ENCODE measurements at places on chromosomes 12 and 14.

GRCh38 chr12:52195065-52195730 is 3.4 kb upstream of the KRT80 start:
- DNase-seq: no peak

GRCh38 chr14:29078810-29079522 is 312.4 kb downstream of the FOXG1 start:
- no peak for DNase-seq

DNA sequence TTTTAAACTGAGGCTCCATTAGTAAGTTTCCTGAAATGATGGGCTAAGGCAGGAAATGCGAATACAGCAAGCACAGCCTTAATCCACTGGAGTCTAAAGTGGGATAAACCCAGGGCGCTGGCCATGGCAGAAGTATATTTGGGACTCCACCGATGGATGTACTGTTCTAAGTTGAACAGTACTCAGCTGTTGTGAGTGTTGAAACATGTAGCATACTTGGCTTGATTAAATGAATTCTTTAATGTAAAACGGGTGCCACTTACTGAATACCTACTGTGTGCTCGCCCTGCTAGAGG is 996 bp downstream of the SSPN start:
- DNase-seq: no peak

DNA sequence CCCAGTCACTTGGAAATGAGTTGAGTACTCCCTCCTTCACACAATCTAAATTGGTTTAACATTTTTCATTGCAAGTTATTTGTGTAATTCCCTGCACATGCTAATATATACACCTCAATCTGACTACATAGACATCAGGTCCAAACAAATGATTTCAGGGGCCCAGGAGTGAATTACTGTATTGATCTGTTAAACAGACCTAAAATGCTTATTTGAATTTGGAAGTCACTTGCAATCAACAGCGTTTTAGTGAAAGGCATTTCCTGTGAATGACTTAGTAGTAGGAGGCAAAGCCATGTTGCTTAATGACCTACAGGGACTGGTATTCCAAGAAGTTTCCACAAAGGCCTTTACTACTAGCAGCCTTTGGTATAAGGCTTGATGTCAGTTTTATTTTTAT is 22.6 kb upstream of the SLC15A5 start:
- no peak for DNase-seq

DNA sequence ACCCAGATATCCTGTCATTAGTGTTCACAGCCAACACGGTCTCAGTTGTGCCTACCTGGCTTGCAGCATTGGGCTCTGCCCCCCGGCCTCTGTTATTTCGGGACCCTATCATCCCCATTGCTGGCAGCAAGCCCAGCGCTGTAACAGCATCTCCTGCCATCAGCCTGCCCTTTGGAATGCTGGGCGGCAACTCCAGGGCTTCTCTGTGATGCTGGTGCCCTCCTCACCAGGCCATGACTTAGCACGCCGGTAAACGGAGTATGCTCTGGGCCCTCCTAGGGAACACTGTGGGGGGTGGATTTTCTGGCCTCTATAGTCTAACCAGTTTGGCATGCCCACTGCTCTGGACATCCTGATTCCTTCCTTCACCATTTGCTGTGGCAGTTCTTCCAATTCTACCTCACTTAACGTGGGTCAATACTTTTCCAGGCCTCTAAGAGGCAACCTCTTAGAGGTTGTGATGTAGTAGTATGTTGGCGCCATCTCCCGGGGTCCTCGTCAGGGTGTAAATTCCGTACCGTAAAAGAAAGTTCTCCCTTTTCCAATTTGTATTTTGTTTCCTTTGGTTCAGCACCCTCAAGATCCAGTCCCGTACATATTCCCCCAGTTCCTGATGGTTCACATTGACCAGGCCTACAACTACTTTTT is 80.0 kb downstream of the SINHCAF start:
- no peak for DNase-seq

- DNase-seq: no peak
Measured at GRCh38 chr12:96014943-96015599, 18.9 kb upstream of the HAL start.

GRCh38 chr12:56676851-56677580 is 11.1 kb downstream of the PTGES3 start:
- no peak for DNase-seq

DNA sequence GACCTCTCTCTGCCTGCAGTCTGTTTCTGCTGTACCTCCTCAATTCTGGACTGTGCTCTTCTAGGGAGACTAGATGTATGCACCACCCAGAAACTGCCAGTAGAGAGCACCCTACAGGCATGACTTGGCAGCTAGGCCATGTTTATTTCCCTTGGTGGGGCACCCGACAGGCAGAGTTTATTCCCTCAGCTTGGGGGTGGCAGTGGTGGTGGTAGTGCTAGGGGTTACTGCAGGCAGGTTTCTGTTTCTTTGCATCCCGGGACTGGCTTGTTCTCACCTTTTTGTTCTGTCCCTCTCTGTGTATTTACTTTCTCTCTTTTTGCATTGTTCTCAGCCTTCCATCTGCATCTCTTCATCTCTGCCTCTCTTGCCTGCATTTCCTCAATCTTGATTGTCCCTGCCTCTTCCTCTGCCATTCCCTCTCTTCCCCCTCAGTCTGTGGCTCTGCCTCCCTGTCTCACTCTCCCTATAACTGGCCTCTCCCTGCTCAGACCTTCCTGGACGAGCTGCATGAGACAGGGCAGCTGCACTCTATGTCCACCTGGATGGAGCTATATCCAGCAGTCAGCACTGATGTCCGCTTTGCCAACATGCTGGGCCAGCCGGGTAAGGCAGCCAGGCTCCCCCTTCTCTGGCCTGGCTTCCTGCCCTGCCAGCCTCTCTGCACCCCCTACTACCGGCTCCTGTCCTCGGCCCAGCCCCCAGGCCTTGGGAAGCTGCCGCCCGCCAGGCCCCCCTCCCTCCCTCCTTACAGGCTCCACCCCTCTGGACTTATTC is 13.8 kb downstream of the PRPF40B start:
- DNase-seq: peak; percentile 57

- no peak for DNase-seq
Measured at GRCh38 chr14:23067847-23068788, 10.8 kb upstream of the CDH24 start.

DNA sequence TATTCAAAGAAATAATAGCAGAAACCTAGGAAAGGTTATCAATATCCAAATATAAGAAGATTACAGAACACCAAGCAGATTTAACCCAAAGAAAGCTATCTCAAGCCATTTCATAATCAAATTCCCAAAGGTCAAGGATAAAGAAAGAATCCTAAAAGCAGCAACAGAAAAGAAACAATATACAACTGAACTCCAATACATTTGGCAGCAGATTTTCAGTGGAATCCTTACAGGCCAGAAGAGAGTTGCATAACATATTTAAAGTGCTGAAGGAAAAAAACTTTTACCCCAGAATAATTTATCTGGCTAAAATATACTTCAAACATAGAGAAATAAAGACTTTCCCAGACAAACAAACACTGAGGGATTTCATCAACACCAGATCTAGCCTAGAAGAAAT is 54.3 kb downstream of the DENND5B start:
- DNase-seq: no peak

DNA sequence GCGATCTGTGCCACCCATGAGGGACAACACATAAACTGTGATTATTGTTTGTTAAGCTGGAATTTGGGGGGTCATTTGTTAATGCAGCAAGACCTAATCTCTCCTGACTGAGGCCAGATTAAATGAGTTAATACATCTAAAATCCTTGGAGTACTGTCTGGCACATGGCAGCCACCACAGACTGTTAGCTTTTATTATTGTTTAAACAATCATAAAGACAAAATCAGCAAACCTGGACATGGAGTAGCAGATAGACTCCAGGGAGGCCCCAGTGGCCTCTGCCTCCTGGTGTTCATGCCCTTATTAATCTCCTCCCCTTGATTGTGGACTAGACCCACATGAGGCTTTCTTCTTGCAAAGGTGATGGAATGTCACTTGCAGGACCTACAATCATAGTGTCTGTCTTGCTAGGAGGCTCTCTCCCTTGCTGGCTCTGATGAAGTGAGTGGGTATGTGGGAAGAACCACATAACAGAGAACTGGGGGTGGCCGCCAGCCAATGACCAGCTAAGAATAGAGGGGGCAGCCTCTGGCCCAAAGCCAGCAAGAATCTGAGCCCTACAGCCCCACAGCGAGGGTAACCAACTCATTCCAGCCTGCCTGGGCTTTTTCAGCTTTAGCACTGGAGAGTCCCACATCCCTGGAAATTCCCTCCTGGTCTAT is 142.0 kb downstream of the SCARB1 start:
- DNase-seq: no peak

GRCh38 chr12:47962198-47962597 is 1.2 kb upstream of the TMEM106C start:
- no peak for DNase-seq

- DNase-seq: no peak
Measured at GRCh38 chr14:58200846-58201245, 897 bp downstream of the ACTR10 start.

GRCh38 chr12:62640910-62641448 is 174.4 kb downstream of the MON2 start:
- no peak for DNase-seq

DNA sequence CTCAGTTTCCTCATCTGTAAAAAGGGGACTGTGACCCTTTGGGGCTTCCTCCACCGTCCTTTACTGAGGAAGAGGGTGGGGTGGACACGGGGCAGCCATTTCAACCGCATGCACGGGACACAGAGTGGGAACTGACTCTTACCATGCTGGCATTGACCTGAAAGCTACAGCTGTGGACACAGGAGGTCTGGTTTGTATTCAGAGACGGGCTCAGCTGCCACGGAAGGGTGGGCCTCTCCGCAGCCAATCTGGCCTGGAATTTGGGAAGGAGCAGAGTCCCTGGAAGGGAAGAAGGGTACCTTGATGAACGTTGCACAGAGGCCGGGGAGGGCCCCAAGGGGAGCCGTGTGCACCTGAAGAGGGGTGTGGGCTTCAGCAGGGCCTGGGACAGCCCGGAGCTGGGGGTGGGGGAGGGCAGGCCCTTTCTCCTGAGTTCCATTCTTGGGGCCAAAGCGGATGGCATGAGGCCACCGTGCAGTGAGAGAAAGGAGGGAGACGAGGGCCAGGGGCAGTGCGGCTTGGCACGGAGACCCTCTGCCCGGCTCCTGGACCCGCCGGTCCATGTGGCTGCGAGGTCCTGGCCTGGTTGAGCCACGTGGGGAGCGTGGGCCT is 14.5 kb downstream of the TNFAIP2 start:
- no peak for DNase-seq

DNA sequence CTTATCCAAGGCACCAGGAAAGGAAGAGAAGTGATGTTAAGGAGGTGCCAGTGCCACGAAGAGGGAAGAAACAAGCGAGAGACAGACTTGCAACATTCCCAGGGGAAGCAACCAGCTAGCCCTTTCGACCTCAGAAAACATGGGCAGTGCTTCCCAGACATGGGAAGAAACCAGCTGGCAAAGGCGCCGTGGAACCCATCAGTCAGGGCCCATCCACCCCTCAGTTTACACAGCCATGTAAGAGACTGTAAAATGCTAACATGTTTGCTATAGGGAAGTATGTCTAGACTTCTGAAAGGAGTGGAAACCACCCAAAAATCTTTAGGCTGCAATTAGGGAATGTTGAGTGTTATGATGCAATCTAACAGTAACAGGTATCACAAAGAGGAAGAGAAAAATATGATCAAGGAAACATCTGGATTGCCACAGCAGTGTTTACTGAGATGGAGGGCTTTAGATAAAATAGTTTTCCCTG is 26.3 kb downstream of the ANAPC5 start:
- DNase-seq: no peak

DNA sequence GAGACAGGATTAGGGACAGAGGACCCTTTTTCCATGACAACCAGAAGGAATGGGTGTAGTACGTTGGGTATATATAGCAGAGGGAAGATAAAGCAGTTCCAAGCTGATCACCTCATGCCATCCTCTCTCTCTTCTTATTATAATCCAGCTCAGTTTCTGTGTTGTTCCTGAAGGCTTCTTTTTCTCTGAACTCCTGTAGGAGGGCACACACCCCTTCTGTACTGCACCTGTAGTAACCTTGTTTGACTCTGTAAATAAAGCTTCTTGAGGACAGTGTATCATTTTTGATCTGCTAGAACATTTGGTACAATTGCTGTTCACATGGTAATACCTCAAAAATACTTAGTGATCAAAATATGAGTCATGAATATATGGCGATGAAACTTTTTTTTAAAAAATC is 33.5 kb downstream of the HELB start:
- no peak for DNase-seq

DNA sequence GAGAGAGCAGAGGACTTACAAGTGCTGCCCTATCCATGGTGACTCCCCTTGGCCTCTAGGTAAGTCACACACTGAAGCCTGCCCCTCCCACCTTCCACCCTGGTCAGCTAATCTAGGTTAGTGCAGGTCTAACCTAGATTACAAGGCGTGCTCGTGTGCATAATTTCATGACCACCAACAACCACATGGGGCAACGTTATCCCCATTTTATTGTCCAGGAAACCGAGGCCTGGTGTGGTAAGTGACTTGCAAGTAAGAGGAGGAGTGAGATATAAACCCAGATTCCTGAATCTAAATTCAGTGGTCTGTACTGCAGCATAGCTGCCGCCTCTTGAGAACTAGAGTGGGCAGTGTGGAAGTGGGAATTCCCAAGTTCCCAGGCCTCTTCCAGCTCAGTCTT is 171.1 kb downstream of the DAD1 start:
- DNase-seq: no peak

- DNase-seq: no peak
Measured at GRCh38 chr12:68089101-68089500, 70.4 kb downstream of the IFNG start.

- no peak for DNase-seq
Measured at GRCh38 chr12:110582276-110583136, 612 bp downstream of the PPTC7 start.

DNA sequence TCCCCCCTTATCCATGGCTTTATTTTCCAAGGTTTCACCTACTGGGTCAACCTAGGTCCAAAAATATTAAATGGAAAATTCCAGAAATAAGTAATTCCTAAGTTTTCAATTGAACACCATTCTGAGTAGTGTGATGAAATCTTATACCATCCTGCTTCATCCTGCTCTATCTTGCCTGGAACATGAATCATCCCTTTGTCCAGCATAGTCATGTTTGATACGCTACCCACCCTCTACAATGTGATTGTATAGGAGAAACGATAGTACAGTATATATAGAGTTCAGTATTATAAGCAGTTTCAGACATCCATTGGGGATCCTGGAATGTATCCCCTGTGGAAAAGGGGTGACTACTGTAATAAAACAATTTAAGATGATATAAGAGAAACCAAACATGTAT is 62.2 kb downstream of the IFNG start:
- no peak for DNase-seq

DNA sequence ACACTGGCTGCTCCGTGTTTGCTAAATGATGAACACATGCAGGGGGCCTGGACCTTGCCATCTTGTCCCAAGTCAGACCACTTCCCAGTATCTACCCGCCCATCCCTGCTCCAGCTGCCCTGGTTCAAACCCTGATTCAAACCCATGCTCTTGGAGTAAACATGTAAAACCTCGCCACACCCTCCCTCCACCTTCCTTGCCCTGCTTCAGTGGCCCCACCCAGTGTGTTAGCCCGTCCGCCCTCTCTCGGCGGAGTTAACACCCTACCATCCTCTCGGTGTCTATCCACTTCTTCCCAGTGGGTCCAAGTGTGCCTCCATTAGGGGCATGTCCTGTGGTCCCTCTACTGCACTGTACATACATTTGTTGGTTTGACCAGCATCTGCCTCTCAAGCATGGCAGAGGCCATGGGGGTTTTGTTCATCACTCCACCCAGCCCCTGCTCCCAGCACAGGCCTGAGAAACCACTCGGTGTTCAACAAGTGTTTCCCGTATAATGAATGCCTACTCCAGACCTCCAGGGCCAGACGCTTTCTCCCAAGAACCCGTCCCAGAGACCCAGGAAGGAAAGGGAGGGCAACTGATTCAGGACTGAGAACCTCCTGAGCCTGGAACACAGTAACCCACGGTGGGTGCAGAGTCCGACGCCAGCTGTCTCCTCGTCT is 37.1 kb downstream of the P2RX4 start:
- no peak for DNase-seq

Data from iPS DF 6.9 (cell line).